ENCODE measurements at places on chromosomes 2 and 18.
A peak's percentile ranks its signal among the peaks of the same experiment; 100 is the strongest.

GRCh38 chr2:134682726-134683125 lies 36.1 kb downstream of the TMEM163 start:
- DNase-seq: no peak

GRCh38 chr2:9145752-9146430 lies 60.7 kb upstream of the ASAP2 start:
- DNase-seq: no peak

- DNase-seq: no peak
Observed at GRCh38 chr2:190766595-190766994, 114.0 kb upstream of the GLS start.

DNA sequence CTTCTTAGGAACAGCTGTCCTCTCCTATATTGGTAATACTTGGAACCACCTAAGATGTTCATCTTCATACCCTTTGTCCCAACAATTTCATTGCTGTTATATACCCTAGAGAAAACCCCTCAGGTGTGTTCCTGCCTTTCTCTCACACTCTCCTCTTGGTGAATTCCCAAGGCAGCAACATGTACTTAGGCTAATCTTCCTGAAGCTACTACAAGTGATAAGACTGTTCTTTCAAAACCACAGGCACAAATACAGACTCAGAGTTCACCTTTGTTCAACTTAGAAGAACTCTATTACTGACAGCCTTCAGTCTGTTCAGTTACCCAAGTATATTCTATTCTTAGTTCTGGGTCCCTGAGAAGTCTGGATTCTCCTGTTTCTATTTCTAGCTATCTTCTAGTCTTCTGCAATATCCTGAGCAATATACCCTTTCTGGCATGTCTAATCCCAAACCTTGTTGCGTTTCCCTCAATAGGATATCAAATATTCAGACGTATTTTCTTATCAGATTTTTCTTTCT lies 247.7 kb upstream of the STON1 start:
- DNase-seq: no peak

GRCh38 chr2:29767606-29768335 lies 153.6 kb downstream of the ALK start:
- no peak for DNase-seq

DNA sequence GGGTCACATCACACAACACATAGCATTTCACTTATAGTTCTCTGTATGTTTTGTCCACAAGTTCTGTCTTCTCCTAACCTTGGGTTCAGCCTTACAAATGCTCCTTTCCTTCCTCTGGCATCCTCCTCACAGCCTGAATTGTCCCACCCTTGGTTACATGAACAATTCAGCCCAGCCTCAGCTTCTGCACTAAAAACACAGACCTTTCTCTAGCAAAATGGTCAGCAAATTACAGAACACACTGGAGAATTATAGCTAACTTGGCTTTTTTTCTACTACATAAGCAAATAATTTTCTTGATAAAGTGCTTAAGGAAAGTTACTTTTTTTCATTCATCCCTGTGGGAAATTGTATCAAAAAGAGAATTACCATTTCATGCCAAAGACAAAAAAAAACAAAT lies 94.8 kb upstream of the COL5A2 start:
- no peak for DNase-seq

- DNase-seq: no peak
Observed at GRCh38 chr18:58067601-58068000, 23.6 kb downstream of the NEDD4L start.

GRCh38 chr2:11930211-11930761 lies 183.9 kb downstream of the LPIN1 start:
- no peak for DNase-seq

GRCh38 chr2:216044883-216045486 lies 31.6 kb upstream of the MREG start:
- DNase-seq: no peak

- DNase-seq: peak; percentile 44
Observed at GRCh38 chr2:232327105-232328031, 51.2 kb upstream of the ALPP start.

GRCh38 chr2:239061824-239062570 lies 214.1 kb downstream of the TWIST2 start:
- no peak for DNase-seq

DNA sequence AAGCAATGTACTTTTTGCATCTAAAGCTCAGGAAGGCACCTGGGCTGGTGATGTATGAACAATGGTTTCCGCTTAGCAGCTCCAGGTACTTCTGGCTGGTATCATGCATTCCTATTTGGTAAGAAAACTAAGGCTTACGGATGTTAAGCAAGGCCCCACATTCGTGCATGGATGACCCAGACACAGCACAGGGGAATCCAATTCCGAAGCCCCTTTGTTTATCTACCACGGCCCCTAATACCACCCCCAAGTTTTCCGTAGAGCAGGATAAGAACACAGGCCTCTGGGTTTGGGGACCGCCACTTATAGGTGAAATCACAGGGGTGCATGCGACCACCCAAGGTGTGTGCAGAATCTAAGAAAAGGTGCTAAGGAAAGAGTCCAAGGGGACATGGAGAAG lies 192.1 kb upstream of the ID2 start:
- no peak for DNase-seq

GRCh38 chr2:31541853-31542252 lies 38.9 kb downstream of the SRD5A2 start:
- no peak for DNase-seq

- DNase-seq: no peak
Observed at GRCh38 chr2:85697096-85697495, 2.9 kb downstream of the GNLY start.

DNA sequence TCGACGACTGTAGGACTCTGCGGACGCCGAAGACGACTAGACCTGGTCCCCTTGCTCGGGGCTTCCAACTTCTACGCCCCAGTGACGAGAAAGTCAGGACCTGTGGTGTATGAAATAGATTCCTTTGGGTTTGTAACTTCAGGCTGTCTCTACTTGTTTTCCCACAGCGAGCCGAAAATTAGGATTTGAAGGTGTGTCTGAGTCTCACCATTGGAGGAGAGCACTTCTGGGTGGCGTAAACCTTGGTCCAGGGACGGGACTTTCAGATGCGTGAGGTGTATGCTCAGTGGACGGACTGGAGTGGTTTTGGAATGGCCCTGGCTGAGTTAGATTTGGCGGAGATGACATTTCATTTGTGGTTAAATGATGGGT lies 1.3 kb downstream of the BIRC6 start:
- DNase-seq: no peak

DNA sequence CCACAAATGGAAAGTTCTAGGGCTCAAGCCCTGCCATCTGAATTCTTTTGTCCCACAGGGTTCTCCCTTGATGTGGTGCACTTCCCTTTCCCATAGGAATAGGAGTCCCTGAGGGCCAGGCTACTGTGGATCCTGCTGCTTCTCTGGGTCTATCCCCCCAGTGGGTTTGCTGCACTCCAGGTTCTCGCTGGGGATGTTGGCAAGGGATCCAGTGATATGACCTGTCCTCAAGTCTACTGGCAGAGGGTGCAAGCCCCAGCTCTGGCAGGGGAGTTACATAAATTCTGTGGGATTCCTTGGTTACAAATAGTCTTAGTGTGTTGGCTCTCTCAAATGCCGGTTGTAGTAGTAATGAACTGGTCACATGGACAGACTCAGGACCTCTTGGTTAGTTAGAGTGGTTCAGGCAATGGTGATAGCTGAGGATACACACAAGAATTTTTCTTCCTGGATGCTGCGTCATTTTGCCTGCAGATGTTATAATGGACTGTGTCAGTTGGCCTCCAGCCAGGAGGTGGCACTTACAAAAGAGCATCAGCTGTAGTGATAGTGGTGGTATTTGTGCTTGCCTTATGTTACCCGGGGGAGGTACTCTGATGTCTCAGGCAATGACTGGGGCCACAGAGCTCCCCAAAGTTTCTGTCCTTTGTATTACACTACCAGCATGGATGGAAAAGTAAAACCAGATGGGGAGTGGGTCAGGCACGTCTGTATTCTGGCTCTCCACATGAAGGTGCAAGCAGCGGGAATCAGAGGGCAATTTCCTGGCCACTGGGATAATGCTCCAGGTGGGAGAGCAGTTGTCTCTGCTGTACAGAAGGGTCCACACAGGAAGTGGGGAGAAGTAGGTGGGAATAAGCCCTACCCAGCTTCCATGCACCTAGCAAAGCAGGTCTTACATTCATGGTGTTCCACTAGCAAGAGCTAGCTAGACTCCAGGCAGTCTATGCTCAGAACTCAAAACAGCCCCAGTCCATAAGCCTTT lies 267.9 kb downstream of the SOX11 start:
- DNase-seq: no peak

- DNase-seq: no peak
Observed at GRCh38 chr2:56410140-56410539, 226.3 kb downstream of the CCDC85A start.

GRCh38 chr2:210063306-210063705 lies 60.9 kb downstream of the RPE start:
- DNase-seq: no peak

- no peak for DNase-seq
Observed at GRCh38 chr2:45823723-45824206, 172.3 kb downstream of the PRKCE start.

DNA sequence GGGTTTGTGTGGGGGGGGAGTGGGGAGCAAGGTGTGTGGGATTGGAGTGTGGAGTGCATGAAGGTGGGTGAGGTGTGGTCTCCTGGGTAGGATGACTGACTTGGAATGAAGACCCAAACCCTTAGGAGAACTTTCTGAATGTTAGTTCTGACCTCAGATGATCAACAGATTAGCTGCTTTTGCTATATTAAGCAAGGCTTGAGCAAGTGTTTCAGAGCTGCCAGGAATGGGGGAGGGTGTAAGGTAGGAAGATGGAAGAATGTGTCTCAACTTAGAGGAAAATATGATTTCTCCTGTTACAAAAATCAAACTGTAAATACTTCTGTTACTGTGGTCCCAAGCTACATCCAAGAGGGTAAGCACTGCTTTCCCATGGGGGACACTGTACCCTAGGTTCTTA lies 273.6 kb downstream of the TGIF1 start:
- DNase-seq: no peak

DNA sequence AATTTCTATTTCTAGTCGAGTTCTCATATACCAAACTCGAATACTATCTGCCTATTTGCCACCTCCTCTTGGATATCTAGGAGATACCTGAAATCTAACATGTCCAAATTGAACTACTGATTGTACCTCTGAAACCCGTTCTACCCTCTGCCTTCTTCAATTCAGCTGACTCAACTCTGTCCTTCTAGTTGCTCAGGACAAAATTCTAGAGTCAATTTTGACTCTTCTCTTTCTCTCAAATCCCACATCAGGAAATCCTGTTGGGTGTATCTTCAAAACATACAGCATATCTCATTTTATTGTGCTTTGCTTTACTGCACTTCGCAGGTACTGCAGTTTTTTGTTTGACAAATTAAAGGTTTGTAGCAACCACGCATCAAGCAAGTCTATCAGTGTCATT lies 137.8 kb downstream of the ZAP70 start:
- DNase-seq: no peak

GRCh38 chr18:41529093-41529492 lies 425.9 kb upstream of the PIK3C3 start:
- DNase-seq: no peak

DNA sequence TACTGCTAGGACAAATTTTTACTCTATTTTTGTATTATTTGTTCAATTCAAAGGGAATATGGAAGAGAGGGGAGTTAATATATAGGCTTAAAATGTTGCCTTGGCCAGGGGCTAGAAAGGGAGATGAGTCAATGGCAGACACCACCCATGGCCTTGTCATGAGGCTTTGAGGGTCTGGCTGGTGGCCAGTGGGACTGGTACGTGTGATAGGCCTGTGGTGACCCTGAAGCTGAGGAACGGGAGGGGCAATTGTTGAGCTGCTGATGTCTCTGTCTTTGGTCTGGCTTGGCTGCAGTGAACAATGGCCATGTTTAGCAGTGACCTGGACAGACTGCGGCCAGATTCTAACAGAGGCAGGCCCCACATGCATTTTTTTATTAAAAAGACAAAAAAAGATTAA lies 18.5 kb downstream of the GKN1 start:
- no peak for DNase-seq

GRCh38 chr2:236888794-236889780 lies 196.6 kb upstream of the COPS8 start:
- no peak for DNase-seq

GRCh38 chr2:37583867-37584266 lies 87.6 kb downstream of the CDC42EP3 start:
- no peak for DNase-seq

- no peak for DNase-seq
Observed at GRCh38 chr2:237383991-237384671, 29.8 kb downstream of the COL6A3 start.

DNA sequence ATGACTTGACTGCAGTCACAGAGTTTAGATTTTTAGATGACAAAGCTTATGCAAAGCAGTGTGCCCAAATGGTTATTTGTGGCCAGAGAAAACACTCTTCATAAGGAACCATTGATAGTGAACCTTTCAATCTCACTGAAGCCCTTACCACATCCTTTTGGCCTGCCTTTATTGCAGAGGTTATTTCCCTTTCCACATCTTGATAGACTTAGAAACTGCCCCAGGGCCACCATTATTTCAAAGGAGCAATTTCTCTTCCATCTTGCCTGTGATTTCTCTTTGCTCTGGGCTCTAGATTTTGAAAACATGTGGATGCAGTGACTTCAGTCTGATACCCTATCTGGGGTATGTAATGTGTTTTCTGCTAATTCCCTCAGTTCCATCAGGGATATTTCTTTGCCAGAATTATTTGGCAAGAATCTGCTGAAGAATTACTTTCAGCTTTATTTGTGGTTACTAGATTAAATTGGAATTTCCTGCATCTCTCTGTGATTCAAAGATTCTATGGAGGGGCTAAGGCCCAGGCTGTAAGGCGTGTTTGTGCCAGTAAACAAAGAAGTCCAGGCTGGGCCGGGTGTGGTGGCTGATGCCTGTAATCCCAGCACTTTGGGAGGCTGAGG lies 51.0 kb downstream of the MOGAT1 start:
- no peak for DNase-seq

DNA sequence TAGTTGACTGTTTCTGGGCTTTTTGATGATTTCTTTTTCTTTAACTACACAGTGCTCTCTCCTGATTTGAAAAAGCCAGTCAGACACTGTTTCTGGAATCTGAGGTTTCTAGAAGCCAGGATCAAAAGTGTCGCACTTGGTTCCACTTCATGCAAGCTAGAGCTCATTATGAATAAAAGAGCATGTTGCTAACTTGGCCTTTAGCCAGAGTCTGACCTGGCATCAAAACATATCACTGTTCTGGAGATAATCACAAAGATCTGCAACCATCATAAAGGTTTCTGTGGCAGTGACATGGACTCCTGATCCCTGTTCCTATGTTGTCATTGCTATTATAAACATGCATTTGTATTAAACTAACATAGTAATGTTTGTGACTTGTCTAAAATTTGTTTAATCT lies 76.1 kb upstream of the MAPRE2 start:
- no peak for DNase-seq

- no peak for DNase-seq
Observed at GRCh38 chr2:22215517-22215916, 1091.7 kb downstream of the TDRD15 start.

DNA sequence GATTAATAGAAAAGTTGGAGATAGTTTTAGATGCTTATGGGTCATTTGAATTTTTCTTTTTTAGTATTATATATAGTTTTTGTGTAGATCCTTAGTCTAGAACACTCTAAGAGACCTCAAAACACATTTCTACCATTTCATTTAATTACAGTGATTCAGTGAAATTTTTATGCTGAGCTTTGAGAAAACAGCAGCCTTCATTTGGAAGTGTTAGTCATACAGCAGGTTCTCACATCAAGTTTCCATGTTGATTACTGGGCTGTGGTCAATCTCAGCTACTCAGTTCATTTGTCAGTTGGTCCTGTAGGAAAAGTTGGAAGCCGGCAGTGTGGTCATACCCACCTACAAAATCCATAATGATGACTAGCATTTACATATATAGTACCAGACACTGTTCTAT lies 37.9 kb downstream of the MAP3K19 start:
- no peak for DNase-seq

Measured in anterior cingulate cortex (tissue), 58 donors.